ENCODE measurements at places on chromosomes 1 and 21. TPM values are rescaled to one million over a fixed set of nuclear protein-coding genes. Genes with fewer than 3 reads are reported as not detected.

GRCh38 chr1:198711837-198712236 lies 73.0 kb downstream of the PTPRC start:
- DNase-seq, result no peak

GRCh38 chr1:224617410-224618355 lies 1.6 kb downstream of the CNIH3 start:
- no peak for DNase-seq

DNA sequence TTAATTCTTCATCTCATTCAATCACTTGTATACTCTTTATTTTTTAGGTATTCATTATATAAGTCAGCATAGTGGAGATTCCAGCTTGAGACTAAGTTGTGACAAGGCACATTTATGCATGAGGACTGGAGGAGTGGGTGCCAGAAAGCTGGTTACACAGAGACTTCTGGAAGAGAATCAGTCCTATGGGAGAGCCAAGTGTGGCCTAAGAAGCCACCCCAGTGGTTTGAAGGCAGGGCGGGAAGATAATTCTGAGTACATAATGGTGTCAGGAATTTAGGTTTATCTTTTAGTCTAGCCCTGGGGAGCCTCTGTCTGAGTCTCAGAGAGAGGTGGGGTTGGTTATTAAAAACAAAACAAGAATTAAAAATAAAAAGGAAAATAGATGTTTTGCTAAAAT lies 83.0 kb downstream of the SPAG17 start:
- DNase-seq, result no peak

GRCh38 chr1:195960580-195960979 lies 647.7 kb downstream of the KCNT2 start:
- no peak for DNase-seq

DNA sequence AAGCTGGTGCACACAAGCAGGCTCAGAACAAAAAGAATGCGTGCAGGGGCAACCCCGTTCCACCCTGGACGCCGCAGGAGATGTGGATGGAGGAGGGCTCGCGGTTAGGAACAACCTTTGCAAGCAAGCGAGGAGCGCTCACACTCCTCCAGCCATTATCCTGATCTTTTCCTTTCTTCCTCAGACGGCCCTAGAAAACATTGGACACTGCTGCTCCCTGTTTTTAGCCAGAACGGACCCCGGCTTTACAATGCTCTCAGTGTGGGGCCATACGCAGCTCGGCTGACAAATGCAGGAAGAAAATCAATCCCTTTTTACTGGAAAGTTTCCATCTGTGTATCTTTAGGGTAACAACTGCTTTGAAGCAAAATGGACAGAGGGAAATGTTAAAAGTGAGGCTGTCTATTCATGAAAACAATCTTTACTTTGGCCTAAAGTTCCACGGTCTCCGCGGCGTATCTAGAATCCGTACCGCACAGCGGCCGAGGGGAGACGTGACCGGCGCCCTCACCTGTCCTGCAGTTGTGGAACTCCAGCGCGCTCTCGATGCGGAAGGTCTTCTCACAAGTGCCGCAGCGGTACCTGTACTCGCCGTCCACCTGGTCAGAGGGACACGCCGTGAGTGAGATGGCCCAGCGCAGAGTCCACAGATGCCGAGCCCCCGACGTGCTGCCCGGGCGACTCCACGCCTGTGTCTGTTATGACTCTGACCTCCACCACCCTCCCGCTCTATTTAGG lies 44.0 kb downstream of the PRDM15 start:
- no peak for DNase-seq

GRCh38 chr21:42460391-42461184 lies 35.4 kb downstream of the RSPH1 start:
- peak; percentile 38 for DNase-seq

The ITLN2 gene
- total RNA-seq, result not detected

The PGD gene
- total RNA-seq, result 430 TPM

The C8B gene
- total RNA-seq, result not detected

The SH2D1B gene
- 12.7 TPM for total RNA-seq

The BRDT gene
- total RNA-seq, result not detected

All from natural killer cell treated with Interleukin-12 subunit alpha and Interleukin-12 subunit beta and Interleukin-15 and Interleukin-18, amount 100 ng/mL, for 72 hours (primary cell).